ENCODE measurements at places on chromosomes 3 and 15.

GRCh38 chr3:48957006-48957705, 32.9 kb upstream of the P4HTM start:
- DNase-seq: no peak

DNA sequence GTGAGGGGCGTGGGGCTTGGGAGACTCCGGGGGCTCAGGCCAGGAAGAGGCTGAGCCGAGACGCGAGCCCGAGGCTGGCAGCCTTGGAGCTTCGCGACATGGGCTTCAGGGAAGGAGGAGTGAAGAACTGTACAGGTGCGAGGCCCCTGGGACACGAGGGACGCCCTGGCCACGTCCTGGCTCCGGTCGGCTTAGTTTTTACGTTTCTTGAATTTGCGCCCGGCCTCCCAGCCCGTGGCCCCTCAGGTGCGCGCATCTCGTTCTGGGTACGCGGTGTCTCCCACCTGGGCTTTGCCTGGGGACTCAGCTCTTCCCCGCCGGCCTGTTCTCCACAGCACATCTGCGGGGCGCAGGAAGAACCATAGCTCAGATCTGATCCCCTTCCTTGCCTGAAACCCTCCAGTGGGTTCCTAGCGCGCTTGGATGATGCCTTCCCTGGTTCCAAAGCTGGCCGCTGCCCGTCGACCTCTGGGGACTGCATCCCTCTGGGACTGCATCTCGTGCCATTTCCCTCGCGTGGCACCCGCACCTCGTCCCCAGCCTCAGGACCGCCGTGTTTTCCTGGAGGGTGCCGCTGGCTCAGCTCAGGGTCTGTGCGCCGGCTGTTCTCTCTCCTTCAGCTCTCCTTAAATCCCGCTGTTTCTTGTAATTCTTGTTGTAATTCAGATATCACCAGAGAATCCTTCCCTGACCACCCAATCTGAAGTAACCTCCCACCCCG, 614 bp downstream of the CHCHD6 start:
- no peak for DNase-seq

- no peak for DNase-seq
Observed at GRCh38 chr3:108455212-108455705, 55.1 kb downstream of the MYH15 start.

DNA sequence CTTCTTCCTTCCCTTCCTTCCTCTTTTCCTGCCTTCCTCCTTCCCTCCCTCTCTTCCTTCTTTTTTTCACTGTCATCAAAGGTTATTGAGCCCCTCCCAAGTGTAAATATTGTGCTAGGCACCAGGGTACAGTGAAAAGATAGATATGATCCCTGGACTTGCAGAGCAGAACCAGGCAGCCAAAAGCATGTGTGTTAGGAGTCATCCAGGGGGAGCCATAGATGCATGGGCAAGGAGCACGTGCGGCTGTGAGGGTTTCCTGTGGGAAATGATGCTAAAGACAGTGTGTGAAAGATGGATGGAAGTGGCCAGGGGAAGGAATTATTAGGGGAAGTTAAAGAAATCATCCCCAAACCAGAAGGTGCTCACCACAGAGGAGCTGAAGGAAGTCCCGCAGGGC, 65.2 kb downstream of the NR2F2 start:
- DNase-seq: no peak

- no peak for DNase-seq
Observed at GRCh38 chr3:120017692-120018091, 76.6 kb downstream of the GSK3B start.

DNA sequence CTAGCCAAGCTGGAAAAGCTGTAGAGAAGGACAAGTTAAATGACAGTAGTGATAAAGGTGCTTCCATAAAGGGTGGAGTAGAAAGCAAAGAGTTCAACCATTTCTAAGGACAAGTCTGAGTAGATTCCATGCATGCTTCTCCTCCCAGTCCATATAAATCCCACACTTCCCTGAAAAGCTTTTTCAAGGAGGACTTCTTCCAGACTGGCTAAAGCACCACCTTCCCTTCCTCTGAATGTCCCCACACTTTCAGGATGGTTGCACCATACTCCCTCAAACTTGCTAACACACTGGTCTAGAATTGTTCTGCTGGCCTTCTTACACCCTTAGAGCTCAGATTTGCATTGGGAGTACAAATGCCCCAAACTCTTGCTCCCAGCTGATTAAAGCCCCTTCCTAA, 40.9 kb downstream of the FBN1 start:
- DNase-seq: no peak

GRCh38 chr3:49845694-49846093, 10.7 kb downstream of the TRAIP start:
- DNase-seq: no peak

GRCh38 chr3:53641397-53641796, 147.0 kb downstream of the CACNA1D start:
- no peak for DNase-seq

GRCh38 chr3:194760494-194761137, 74.9 kb downstream of the FAM43A start:
- no peak for DNase-seq

GRCh38 chr3:133374708-133375402, 25.0 kb upstream of the BFSP2 start:
- DNase-seq: no peak

DNA sequence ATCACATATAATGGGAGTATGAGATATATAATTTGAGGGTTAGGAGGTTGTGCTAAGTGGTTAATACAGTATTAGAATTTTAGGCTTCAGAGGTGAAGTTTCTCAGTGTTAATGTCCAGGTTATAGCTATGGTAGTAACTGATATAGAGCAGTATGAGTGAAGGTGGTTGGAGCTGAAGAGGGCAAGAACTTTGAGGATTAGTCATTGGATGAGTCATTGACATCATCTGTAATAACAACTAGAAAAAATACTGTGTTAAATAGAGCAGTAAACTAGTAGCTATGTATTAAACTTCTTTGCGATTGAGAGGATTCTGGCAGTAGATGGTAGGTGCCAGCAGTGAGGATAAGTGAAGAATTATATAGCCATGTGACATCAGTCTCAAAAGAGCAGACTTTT, 47.5 kb upstream of the EIF3J start:
- no peak for DNase-seq

DNA sequence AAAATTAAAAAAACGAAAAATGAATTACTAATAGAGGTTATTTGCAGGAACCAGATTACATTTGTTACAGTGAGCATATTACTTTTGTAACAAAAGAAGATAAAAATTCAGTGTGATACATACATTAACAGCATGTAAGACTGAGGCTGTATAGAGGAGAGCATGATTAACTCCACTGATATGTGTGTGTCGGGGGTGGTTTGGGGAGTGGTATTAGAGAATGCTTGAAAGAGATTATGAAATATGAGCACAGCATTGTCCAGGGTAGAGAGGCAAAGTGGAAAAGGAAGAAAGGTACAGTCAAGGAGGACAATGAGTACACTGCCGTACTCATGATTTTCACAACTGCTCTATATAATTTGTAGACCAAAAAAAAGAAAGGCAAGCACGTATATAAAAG, 62.9 kb upstream of the LRRFIP2 start:
- no peak for DNase-seq

GRCh38 chr15:59558851-59559250, 52.7 kb upstream of the GCNT3 start:
- no peak for DNase-seq

- no peak for DNase-seq
Observed at GRCh38 chr3:49883998-49884397, 14.3 kb upstream of the CAMKV start.

GRCh38 chr15:79399606-79400005, 32.5 kb upstream of the MINAR1 start:
- no peak for DNase-seq

- no peak for DNase-seq
Observed at GRCh38 chr15:56886363-56886931, 32.0 kb upstream of the TCF12 start.

- DNase-seq: no peak
Observed at GRCh38 chr3:128173849-128174248, 20.6 kb downstream of the EEFSEC start.

DNA sequence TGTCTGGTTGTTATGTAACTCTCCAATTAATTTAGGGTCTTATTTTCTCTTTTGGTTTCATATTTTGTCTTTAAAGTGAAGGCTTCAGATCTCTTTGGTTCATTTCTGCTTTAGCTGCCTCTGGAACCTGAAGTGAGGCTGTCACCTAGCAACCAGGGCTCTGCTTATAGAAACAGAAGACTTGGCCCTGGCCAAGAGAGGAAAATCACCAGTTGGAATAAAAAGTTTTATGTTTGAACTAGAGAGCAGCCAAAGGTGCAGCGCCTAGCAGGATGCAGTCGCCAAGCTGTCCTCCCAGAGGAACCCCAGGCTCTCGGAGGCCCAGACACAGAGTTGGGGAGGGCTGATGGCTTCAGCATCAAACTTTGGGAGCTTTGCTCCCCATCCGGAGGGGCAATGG, 41.1 kb downstream of the LYZL4 start:
- no peak for DNase-seq

DNA sequence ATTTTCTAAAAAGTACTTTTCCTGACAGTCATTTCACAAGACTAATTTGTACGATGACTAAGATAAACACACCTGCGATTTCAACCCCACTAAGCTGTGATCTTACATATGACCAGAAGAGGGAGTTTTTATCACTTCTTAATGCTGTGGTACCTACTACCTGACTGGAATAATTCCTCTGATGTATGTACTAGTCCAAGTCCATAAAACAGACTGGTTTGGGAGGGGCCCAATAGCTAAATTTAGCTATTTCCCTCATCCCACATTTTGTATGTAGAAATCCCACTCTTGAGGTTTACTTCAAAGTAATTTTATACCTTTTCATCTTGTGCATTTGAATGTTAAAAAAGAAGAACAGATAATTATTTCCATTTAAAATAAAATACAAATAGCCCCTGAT, 49.7 kb upstream of the SCAANT1 start:
- peak; percentile 8 for DNase-seq

DNA sequence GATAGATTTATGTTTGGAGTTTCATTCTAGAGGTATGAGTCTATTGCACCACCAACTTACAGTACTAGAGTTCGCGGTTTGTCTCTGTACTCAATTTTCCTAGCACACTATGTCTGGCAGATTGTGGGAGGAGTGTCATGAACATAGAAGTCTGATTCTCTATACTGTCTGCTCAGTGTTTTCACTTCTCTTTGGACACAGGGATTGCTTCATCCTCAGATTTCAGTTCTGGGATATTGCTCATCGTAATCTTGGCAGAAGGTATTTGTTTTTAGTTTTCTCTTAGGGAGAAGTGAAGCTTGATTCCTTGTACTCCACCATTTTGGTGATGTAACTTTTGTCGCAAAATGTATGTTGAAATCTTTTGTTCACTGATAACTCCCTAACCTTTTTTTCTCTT, 27.8 kb upstream of the AZI2 start:
- no peak for DNase-seq

GRCh38 chr3:133945381-133946095, 49.9 kb upstream of the RAB6B start:
- no peak for DNase-seq

- no peak for DNase-seq
Observed at GRCh38 chr3:176872771-176873209, 324.5 kb downstream of the TBL1XR1 start.

- no peak for DNase-seq
Observed at GRCh38 chr3:37910671-37911400, 49.2 kb downstream of the CTDSPL start.

GRCh38 chr3:9069971-9070370, 106.7 kb upstream of the RAD18 start:
- no peak for DNase-seq

GRCh38 chr15:72825829-72826228, 42.3 kb upstream of the ADPGK start:
- DNase-seq: no peak

DNA sequence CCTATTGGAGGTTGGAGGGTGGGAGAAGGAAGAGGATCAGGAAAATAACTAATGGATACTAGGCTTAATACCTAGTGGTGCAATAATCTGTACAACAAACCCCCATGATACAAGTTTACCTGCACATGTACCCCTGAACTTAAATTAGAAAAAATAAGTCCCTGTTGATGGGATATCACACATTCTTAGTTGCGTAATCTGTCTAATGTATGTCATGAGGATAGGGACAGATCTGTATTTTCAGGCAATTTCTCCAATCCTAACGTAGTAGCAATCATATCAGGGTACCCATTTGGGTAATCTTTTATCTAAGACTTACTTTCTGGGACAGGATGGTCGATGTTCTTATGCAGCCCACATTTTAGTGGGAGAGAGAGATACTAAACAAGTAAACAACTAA, 239.1 kb upstream of the AZI2 start:
- DNase-seq: no peak

DNA sequence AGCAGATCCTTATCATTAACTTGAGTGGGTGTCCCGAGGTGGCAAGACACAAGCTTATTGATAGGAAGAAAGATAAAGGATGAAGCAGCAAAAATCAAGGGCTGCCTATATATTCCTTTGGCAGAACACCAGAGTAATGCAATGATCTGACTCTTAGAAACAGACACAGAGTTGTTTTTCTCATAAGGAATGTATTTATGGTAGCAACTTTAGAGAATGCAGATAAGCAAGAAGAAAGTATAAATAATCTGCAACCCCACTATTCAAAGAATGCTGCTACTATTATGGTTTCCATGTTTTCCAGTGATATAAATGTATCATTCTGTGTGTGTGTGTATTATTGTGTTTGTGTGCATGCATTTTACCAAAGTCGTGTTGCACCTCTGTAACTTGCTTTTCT, 208.3 kb downstream of the THSD4 start:
- no peak for DNase-seq

- DNase-seq: no peak
Observed at GRCh38 chr3:141393735-141394076, 25.4 kb downstream of the ZBTB38 start.

GRCh38 chr3:13420045-13420830, at the start of gene NUP210:
TSS of gene NUP210 (minus strand) at chr3:13420322. CDS start at chr3:13420226, 96 bp downstream.
- no peak for DNase-seq

DNA sequence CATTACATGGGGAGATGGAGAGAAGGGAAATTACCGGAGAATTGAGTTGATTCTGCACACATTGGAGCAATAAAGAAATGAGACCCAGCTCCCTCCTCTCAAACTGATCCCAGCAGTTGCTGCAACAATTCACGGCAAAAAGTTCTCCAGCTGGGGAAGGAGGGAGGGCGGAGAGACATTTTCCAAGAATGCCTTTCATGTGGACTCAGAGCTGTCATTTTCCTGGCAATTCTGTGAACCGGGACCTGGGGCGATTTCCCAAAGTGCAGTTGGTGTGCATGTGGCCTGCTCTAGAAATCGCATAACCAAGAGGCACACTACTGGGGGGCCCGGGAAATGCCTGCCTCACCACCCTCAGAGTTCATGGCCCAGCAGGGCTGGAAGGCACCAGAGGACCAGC, 48.7 kb upstream of the IREB2 start:
- no peak for DNase-seq

GRCh38 chr3:71488391-71488809, 95.1 kb downstream of the FOXP1 start:
- no peak for DNase-seq

DNA sequence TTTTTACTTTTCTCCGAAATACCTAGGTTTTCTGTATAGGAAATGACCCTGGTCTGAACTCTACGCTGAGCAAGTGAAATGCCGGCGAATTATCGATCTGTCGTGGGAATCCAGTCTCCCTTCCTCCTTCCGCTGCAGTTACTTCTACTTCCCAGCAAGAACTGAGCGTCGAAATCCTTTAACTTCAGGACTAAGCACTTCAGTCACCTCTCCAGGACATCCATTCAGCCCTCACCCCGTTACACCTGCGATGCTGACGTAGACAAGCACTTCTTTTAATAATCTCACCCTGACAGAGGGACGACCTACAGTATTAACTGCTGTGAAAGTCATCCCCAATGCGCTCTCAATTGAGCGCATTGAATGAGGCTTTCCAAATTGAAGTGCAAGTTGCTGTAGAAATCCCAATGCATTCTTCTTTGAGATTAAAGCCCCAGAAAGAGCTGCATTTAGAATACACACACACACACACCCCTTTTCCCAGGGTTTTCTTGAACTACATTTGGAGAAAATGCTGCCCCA, 1.3 kb downstream of the TOP2B start:
- no peak for DNase-seq

Measured in cerebellar nuclear complex (tissue), 1 donor.